NCI-H1105 treated with DMSO at 0.1 percent for 48 hours (cell line): ENCODE measurements at places on chromosomes 11 and 22.

GRCh38 chr22:21446128-21446826 lies 20.9 kb upstream of the TMEM191C start:
- no peak for DNase-seq

GRCh38 chr11:117715801-117716200 lies 81.2 kb downstream of the DSCAML1 start:
- DNase-seq = no peak

DNA sequence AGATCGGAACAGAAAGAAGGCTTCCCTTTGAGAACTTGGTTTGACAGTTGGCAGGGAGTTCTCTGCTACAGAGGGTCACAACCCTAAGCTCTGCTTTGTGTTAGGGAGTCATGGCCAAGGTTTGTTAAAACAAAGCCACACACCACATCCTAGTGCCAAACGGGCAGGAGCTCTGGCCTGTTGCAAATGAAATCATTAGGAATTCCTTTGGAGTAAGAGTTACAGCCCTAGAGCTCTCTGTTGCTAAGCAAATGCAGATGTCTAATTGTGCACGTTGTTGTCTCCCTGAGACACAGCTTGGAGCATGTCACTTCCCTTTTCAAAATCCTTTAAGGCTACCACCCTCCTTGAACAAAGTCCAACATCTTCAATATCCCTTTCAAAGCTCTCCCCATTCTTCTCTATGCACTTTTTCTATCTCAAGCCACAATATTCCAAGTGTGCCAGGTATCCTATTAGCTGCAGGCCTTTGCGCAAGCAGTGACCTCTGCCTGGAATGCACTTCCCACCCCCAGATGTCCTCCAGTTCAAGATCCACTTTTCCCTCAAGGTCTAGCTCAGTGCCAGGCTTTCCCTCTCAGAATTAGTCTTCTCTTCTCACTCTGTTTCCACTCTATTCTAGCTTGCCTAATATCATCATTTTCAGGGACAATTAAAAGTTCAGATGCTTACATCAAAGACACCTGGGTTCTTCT lies 253.7 kb upstream of the POU2AF2 start:
- no peak for DNase-seq

DNA sequence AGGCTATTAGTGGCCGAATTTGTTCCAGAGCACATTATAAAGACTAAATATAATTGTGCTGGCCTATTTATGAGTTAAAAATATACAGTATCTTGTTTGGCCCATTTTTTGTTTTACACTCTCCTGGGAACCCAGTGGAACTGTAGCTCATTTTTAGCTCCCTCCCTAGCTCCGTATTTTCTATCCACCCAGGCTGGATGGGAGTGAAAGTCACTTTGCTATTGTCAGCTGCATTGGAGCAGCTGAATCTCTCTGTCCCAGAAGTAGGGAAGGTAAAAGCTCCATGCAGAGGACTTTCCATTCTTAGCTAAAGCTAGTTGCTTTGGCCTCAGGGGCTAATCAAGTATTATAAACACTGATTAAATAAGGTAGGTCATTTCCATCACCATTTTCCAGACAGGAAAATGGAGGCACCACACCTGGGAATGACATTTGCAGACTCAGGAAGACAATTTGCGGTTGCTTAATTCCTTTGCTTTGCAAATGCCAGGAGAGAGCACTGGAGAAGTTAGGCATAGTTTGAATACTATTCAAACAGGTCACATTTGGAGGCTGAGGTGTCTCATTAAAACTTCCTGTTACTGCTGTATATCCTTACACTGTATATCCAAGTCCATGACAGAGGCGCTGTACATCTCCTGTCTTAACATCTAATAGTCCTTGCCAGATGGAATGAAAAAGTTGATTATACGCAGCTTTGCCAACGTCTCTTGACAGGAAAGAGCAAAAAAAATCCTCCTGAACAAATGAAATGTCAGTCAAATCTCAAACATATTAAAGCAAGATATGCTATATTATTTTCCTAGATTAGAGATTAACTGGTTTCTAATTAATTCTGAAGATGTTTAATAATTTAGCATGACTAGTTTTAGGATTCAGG lies 338.1 kb upstream of the KIRREL3 start:
- peak; percentile 82 for DNase-seq

GRCh38 chr11:133563505-133564025 lies 31.3 kb upstream of the OPCML start:
- DNase-seq = no peak

GRCh38 chr22:50138041-50138440 lies 32.5 kb upstream of the PANX2 start:
- no peak for DNase-seq

GRCh38 chr22:22573047-22573889 lies 14.2 kb upstream of the PRAME start:
- no peak for DNase-seq

- no peak for DNase-seq
These were observed 10.4 kb downstream of the PDHX start for GRCh38 chr11:34926831-34927132.

DNA sequence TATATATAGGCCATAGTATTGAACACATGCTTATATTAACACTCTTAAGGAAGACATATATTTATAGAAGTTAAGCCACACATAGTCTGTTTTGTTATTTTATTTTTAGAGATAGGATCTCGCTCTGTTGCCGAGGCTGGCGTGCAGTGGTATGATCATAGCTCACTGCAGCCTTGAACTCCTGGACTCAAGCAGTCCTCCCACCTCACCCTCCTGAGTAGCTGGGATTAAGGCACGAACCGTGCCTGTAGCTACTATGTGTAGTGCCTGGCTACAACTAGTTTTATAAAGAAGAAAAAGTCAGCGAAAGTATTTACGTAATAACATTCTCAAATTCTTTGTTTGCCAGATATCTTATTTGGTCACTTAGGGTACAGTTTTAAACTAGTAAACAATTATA lies 5.6 kb upstream of the UCP2 start:
- no peak for DNase-seq

- no peak for DNase-seq
These were observed 3.5 kb downstream of the SLC16A8 start for GRCh38 chr22:38080474-38080849.

DNA sequence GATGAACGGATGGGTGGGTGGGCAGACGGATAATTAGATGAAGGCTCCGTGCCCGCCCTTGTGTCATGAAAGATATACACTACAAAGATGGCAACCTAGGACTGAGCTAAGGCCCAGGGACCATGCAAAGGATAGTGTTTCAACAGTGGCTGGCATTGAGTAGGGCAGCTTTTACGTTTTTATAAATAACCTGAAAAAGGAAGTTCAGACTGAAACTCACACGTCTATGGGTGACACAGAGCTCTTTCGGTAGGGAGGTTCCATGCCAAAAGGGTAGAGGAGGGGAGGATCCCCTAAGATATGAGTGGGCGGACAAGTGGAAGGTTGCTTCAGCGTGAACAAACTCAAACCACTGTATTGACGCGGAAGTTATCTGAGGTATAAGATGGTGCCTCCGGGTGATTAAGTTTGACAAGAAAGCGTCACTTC lies 90.5 kb downstream of the UBASH3B start:
- no peak for DNase-seq

DNA sequence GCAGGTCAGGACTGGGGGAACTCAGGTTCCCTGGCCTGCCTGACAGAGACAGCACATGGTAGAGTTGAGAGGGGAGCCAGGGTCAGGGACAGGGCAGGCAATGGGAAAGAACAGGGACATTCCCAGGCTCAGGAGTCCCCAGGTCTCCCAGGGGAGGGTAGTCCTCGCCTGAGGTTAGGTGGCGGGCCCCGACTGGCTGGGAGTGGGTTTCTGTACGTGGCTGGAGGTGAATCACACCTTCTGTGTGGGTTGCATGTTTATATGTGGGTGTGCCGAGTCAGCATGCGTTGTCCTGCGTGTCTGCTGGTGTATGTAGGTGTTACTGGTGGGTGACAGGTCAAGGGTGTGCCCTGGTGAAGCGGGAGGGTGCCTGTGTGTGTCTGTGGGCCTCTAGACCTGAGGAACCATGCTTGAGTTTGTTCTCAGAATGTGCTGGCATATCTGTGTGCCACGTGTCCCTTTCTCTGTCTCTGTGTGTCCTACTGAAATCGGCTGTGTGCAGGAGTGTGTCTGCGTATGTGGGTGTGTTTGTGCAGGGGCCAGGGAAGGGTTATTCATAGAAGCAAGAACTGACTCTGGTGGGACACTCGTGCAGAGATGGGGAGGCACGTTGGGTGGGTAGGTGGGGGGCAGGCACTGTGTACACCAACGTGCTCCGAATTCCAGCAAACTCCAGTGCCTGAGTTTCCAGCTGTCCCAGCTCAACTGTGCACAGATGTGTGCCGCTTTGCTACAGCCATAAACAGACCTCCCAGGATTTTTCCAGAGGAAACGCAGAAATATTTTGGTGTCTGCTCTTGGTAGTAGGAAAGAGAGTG lies 23.8 kb upstream of the OAF start:
- DNase-seq = no peak

- DNase-seq = no peak
These were observed 90.3 kb downstream of the TP53I11 start for GRCh38 chr11:44860346-44860745.

- DNase-seq = no peak
These were observed at the start of gene PLAAT4 for GRCh38 chr11:63536669-63537292. Gene PLAAT4, plus strand, starts transcription at chr11:63536808. Its CDS starts 61 bp downstream, at chr11:63536869.

GRCh38 chr22:22796724-22797123 lies 90.9 kb upstream of the IGLL5 start:
- DNase-seq = no peak

DNA sequence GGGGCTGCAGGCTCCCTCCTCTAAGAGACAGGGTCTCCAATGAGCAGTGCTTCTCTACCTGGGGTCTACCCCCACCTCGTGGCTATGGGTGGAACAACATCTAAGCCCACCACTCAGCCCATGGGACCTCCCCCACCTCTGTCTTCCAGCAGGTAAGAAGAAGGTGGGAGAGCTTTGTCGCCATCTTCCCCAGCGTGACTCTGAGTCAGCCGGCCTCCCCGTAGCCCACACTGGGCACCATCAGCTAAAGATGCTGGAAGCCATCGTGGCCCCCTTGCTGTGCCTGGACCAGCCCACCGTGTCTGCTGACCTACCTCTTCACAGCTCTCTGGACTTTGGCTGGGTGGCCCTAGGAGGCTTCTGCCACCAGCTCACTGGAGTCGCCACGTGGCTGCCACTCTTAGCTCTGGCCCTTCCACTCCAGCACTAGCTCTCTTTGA lies 944 bp downstream of the C11orf86 start:
- DNase-seq = peak; percentile 30

DNA sequence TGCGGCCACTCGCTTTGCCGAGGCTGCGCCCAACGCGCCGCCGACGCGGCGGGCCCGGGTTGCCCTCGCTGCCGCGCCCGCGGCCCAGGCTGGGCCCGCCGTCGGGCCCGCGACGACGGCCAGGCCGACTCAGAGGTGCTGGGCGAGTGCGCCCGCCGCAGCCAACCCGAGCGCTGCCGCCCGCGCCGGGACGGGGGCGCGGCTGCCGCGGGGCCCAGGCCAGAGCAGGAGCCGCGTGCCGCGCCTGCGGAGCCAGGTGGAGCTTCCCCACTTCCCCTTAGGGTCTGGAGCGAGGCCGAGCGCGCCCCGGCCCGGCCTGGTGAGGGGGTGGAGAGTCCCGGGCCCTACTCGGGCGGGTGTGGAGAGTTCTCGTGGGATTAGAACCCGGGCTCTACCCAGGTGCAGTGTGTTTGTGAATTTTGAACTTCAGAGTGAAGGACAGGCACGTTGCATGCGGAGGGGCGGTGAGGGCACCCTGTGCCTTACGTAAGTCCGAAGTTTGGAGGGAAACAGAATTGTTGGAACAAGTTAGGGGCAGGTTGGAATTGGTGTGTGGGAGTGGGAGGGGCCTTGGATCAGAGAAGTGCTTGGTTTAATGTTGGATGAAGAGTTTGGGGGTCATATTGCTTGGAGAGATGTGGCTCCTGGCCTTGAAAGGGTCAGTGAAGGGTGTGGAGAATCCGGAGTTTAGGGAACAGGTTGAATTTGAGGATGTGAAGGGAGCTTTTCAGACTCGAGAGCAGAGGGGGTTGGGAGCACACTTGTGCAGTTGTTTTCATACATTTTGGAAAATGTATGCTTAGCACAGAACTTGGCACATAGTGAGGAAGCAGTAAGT lies 697 bp downstream of the RNF169 start:
- peak; percentile 45 for DNase-seq

DNA sequence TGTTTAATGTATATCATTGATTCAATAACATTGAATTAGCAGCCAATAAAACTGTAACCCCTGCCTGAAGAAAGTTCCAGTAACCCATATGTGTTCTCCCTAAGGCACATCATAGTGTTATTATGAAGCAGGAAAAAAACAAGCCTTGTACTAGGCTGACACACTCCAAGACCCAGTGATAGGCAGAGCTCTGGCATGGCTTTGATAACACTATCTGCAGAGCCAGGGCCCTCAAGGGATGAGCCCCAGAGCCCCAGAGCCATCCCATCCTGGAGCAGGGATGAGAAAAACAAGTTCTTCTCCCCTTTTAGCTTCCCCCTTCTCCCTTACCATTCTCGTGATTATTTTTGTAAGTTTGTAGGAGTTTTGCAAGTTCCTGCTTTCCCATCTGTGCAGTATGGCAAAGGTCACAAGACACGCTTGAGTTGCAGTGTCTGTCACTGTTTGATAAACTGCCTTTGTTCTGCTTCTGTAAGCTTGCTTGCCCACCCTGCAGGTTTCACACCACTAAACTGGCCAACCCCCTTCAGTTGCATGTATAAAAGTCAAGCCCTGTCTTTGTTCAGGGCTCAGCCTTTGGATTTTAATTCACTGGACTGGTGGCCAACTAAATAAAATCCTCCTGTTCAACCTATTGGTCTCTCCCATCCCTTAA lies 22.3 kb upstream of the GUCY1A2 start:
- DNase-seq = no peak

DNA sequence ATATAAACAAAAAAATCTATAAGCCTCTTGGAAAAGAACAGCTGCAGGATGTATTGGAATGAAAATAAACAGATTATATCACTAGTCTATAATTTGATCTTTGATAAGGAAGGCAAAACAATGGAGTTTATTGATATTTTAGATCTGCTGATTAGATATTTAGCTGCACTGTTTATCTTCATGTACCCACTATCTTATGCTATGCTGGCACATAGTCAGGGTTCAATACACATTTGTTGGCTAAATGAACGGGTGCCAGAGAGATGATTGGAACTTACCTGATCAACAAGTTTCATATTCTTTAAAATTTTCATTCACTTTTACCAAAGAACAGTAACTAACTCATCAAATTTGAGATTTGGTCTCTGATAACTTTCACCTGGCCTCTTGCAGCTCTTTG lies 26.9 kb downstream of the MMP20 start:
- DNase-seq = no peak
